ENCODE measurements at places on chromosomes 4 and X.

- no peak for DNase-seq
Measured at GRCh38 chrX:13699183-13699826, 10.4 kb downstream of the RAB9A start.

- DNase-seq: peak; percentile 78
Measured at GRCh38 chr4:19999276-19999675, 252.4 kb upstream of the SLIT2 start.

DNA sequence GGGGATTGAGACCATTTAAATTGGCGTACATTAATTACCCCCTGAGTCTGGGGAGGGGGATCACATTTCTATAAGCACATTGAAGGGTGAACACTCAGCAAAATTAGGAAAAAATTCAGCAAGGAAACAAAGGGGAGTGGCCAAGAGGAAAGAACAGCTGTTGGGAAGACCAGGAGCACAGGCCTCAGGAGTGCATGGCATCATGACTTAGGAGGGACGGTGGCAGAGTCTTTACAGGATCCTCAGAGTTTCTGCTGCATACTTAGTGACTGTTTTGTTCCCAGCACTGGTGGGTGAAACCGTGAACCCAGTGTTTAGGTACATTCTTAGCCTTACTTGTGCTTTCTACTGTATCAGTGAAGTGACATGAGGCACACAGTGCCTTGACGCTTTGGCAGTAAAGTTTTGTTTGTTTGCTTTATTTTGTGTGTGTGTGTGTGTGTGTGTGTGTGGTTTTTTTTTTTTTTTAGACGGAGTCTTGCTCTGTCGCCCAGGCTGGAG, 121.3 kb downstream of the CBR4 start:
- DNase-seq: no peak

- no peak for DNase-seq
Measured at GRCh38 chrX:49230500-49231232, 2.5 kb downstream of the CACNA1F start.

- no peak for DNase-seq
Measured at GRCh38 chrX:46573892-46574773, 568 bp downstream of the CHST7 start.

DNA sequence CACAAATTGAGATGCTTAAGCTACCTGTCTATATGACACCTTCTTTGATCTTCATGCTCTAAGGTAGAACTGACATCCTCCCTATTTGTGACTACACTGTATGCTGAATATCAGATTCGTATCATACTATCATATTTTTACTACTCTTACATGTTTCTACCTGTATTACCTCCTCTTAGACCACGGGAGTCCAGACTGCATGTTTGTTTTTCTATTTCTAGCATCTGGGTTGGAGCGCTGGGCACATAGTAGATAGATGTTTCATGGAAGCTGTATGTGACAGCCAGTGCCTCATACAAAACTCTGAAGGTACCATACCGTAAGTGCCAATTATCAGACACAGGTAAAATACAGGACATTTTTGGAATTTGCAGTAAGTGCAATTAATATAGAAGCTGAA, 47.6 kb downstream of the ATP10D start:
- DNase-seq: no peak

DNA sequence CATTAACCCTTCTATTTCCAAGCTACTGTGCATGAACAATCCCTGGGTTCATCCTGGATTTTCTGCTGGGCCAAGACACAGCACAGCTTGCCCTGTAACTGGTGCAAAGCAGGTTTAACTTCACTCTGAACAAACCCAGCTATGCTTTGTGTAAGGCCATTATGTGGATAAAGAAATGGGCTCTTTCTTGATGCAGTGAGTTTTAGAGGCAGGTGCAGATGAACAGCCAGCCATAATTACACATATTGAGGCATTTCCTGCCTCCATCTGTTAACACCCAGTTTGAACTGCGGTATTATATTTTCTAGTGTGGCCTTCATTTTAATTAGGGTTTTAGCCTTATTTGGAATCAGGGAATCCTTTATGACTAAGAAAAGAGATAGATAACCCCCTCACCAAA, 68.7 kb upstream of the ARX start:
- DNase-seq: peak; percentile 0

GRCh38 chr4:76035141-76035540, 729 bp downstream of the CXCL11 start:
- DNase-seq: no peak

GRCh38 chr4:150771382-150771781, 189.4 kb downstream of the MAB21L2 start:
- no peak for DNase-seq

GRCh38 chrX:75155447-75155826, 646 bp downstream of the ABCB7 start:
- DNase-seq: peak; percentile 20

GRCh38 chr4:106717091-106717490, 319.0 kb downstream of the DKK2 start:
- no peak for DNase-seq

- DNase-seq: no peak
Measured at GRCh38 chrX:46865281-46865680, 28.4 kb downstream of the RP2 start.

GRCh38 chr4:87427518-87427868, 5.1 kb downstream of the NUDT9 start:
- DNase-seq: no peak

DNA sequence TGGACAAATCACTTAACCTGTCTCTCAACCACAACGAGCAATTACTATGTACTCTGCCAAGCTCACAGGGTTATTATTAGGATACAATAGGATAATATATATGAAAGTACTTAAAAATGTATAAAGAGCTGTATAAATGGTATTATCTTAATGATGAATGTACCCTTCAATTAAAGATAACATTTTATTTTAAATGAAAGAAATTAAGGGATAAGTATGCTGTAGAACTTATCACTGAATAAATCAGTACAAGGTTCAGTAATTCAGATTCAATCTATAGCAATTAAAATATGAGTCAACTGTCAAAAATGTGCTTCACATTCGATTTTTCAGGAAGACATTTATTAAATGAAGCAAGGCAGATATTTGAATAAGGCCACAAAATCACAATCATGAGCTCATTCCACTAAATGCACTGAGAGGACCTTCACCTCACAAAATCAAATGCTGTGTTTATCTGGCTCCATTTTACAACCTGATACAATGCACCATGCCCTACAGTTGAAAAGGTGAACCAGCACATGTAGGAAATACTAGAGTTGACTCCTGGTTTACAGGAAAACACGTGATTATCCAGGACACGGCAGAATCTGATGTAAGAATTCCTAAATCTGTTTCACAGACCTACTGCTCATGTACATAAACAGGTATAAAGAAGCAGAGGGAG, 4.4 kb downstream of the LRCH2 start:
- no peak for DNase-seq

GRCh38 chr4:136194962-136195361, 1337.3 kb downstream of the PCDH18 start:
- DNase-seq: no peak

- DNase-seq: no peak
Measured at GRCh38 chrX:115060013-115060412, 42.6 kb upstream of the IL13RA2 start.

DNA sequence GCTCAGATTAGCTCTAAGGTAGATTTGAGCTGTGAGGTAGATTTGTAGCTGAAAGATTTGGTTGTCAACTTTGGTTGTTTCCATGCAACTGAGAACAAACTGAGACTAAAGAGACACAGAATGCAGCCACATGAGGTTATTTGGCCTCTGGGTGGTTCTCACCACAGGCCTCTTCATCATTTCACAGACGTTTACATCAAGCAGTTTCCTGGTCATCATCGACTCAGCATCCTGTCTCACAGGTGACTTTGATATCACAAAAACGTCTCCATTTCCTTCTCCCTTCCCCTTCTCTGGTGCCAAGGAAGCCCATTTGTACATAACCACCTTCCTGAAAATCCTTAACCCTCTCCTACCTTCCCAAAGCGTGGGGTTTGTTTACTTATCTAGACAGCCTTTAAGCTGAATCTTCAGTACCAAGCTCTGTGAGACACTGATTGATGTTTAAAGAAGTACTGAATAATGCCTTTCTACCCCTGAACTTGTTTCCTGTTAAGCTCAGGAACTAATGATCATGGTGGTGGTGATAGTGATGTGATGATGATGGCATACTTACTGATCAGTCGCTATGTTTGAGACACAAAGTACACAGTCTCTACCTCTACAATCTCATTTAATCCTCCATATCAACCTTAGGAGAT, 81.9 kb downstream of the FAM114A1 start:
- peak; percentile 84 for DNase-seq

DNA sequence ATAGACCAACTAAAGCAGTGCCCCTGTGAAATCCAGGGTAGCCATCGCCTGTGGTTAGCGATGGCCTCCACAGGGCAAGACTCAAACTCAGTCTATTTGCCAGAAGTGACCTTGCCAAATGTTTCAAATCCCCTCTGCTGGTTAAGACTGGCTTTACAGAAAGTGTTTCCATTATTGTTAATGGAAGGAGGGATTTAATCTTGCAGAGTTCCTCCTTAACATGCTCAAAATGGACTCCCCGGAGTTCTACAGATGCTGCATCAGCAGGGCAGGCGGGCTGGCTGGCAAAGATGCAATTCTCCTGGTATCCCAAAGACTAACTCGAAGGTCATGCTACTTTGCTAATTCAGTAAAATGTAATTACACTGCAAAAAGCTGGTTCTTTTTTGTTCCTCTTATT, 313.0 kb upstream of the SLC7A11 start:
- DNase-seq: no peak

GRCh38 chr4:144507311-144508101, 138.4 kb upstream of the HHIP start:
- no peak for DNase-seq

DNA sequence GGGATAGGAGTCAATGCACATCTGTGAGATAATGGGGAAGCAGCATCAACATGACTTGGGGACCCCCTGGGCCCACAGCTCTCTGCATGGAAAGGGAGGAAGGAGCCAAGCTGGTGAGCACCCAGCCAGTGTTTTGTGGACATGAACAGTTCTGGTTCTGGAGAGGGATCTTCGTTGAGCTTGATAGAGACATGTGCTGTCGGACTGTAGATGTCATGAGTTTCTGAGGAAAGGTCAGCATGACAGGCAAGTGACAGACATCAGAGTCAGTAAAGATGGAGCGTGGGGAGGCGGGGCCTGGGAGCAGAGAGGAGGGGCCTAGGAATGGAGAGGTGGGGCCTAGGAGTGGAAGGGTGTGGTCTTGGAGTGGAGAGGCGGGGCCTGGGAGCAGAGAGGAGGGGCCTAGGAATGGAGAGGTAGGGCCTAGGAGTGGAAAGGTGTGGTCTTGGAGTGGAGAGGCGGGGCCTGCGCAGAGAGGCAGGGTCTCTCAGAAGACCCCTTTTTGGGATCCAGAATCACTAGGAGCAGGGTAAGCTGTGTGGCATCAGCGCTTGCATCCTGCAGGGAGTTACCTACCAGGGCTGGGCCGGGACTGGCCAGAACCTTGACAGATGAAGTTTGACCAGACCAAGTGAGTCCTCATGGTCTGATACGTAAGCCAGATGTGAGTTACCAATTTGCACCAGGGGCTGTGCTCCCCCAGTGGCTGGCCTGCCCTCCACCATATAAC, 33.7 kb downstream of the PIGG start:
- no peak for DNase-seq

- DNase-seq: no peak
Measured at GRCh38 chr4:94722748-94723147, 35.0 kb upstream of the BMPR1B start.

DNA sequence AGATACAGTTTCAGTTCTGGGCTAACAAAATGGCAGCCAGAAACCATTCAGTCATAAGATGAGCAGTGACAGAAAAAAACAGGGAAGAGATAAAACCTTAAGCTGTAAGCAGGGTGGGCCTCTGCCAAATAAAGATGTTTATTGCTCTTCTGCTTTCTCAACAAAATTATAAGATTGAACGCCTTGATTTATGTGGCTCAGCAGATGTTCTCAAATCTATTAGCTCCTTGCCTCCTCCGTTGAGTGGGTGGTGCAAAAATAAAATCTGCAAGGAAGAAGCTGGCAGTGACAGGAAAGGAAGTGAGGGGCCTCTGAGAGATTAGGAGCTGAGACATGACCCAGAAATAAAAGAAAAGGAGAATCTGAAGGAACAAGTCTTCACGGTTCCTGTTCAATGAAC, 206.6 kb downstream of the PTTG2 start:
- DNase-seq: no peak

GRCh38 chrX:39518476-39519029, 579.2 kb downstream of the BCOR start:
- DNase-seq: peak; percentile 32

DNA sequence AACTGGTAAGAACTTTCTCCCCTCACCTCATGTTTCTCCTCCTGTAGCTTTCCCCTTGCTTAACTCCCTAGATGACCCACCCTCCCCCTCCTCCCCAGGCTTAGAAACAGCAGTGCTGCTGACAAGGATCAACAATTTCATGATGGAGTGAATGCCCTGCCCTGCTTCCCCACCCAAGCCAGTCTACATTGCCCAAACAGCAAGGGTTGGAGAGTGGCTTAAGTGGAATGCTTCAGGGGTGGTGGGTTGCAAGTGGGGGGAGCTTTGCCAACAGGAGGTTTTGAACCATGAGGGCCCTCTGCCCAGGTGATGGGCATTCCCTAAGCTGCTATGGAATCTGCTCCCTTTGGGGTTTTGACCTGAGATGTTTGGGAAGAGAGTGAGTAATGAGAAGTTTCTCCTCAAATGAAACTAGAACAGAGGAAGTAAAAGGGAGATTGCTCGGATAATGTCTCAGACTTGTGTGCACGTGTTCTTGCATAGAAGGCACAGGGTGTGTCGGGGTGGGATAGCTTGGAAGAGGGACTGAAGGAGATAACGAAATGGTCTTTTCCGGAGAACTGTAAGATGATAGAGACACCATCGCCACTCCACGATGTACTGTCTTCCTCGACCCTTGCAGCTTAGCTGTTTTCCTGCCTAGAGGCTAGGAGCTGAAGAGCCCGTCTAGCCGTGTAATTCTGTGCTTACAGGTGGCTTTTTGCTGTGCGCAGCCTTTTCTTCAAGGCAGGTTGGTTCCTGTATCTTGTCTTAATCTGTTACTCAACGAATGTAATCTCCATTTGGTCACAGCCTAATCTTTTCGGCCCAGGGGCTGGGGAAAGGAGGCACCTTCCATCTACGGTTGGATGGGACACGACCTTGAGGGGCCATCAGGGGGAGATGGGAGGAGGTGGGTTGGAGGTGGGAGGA, 10.1 kb downstream of the GDPD2 start:
- DNase-seq: no peak

- no peak for DNase-seq
Measured at GRCh38 chr4:152727784-152728183, 48.0 kb upstream of the TMEM154 start.

DNA sequence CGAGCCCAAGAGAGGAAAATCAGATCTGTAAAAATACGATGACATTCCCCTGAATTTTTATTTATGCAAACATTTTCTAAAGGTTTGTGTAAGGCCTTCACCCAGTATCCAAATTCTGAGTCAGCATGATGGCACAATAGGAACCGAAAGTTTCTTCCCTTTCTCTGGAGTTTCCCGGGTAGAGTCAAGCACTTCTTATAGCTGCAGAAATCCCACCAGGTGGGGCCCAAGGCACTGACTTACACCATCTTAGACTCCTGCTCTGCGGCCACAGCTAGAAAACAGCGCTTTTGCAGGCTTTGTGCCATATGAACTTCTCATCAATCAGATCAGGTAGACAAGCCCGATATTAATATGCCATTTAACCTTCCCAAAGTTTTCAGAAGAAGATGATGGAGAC, 13.4 kb downstream of the LEF1 start:
- peak; percentile 12 for DNase-seq
